ENCODE measurements at places on chromosomes 5 and 9.

DNA sequence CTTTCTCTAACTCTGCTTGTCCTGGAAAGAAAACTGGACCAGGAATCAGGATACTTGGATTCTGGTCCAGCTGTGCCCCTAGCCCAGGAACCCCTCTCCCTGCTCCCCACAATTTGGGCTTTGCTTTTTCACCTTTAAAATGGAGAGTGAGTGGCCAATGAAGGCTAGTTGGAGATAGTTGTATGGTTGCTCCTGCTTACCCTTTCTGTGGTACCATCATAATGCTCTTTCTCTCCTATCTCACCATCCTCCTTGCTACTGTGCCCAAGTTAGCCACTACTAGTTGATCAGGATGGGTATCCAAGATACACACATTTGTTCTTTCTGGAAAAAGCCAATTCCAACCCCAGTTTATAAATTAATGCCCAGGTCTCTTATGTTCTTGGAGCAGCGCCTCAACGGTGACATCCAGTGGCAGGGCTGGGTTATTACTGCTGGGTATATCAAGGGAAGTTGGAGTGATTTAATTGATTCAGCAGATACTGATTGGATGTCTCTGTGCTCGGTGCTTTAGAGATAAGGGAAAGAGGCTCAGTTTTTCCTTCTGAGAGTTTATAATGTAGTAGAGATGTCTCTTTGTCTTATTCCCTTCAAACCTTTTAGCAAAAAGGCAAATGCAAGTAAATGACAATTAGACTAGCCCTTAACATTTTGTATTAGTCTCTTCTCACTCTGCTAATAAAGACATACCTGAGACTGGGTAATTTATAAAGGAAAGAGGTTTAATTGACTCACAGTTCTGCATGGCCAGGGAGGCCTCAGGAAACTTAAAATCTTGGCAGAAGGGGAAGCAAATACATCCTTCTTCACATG is 38.5 kb downstream of the FAXDC2 start:
- DNase-seq: peak; percentile 9

DNA sequence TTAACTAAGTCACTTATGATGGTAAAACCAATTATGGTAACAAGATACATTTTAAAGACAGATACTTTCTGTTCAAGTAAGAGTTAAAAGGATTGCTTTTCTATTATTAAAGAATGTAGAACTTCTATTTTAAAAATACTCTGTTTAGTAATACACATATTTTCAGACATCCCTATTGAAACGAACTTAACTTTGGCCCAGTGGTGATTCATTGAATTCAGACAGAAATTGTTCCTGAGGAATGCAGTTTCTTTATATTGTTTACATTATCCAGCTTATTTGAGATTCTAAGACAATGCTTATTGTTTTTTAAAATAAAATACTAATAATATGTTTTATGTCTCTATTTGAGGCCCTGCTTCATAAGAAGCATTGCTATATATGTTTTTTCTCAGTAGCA is 816.4 kb downstream of the SEMA5A start:
- DNase-seq: no peak

- no peak for DNase-seq
Observed at GRCh38 chr9:108281696-108282095, 574.1 kb downstream of the ACTL7B start.

- no peak for DNase-seq
Observed at GRCh38 chr5:16437977-16438376, 27.6 kb downstream of the ZNF622 start.

DNA sequence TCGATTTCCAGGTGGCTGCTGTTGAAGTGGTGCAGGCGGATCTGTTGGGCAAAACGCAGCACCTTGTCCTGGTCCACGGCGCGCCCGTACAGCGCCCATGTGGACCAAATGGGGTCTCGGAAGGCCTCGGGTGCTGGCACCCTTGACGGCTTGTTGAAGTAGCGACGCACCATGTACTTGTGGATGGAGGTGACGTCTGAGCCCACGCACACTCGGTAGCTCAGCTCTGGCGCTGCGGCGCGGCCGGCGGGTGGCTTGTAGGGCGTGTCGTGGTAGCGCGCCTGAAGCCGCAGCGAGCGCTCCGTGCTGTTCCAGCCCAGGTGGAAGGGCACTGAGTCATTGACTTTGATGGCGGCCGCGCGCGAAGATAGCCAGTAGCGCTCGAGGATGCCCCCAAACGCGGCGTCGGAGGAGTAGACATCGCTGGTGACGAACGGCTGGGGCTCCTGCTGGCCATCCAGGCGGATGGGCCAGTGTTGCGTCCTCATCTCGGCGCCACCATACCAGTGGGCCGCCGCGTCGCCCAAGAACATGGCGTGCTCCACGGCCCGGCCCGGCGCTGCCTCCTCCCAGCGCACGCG is 4.7 kb downstream of the MYORG start:
- DNase-seq: no peak

DNA sequence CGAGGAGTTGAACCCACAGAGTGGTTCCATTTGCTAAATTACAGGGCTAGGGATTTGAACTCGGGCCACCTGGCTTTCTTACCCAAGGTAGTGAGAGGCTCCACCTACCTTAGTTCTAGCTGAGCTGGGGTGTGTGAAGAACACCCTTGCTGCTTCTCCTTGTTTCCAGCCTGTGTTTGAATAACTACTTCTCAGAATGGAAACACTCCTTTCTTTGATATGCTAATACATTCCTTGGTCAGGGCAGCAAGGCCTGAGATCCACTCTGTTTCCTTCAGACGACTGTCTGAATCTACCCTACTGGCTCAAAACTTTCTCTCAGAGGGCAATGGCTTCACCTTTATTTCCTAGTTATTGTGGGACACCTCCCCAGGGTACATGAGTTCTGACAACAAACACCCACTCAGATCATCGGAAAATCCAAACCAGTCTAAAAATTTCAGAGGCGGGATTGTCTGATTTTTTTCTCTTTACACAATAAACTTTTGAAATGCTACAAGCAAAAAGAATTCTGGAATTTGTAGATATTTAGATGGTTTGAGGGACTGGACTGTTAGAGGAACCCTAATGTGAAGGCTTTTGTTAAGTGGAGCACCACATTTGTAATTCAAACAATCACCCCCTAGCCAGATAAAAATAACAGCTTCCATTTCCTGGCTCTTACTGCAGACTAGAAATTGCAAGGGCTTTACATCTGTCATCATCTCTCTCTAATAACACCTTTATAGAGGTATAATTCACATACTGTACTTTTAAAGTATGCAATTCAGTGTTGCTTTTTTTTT is 4.0 kb upstream of the ATP6V1G1 start:
- DNase-seq: no peak

DNA sequence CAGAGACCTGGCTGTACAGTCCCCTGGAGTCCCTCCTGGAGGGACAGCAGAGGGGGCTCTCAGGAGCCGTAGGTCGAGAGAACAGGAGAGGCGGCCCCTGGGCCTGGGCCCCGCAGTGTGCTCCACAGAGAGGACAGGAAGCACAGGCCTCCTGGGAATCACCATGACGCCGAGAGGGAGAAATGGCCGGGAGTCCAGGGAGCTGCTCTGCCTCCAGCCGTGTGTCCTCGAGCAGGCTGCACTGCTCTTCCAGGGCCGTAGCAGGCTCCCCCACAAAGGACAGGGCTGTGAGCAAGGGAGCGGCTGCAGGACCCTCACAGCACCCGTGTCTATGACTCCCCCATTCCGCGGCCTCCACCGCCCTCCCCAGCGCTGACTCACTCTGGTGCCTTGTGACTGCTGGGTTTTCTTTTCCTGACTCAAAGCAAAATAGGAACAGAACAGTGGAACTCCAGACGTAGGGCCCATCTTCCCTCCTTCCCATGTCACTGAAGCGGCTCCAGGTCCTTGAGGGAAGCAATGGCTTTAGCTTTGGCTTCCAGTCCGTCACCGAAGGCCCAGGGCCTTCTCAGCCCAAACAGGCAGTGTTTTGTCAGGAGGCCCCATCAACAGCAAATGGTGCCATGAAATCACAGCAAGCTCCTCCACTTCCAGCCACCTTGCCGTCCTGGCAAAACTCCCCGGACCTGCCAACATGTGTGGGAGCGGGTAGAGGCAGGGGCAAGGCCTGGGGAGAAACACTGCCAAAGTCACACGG is 114.2 kb downstream of the LHFPL2 start:
- DNase-seq: no peak

DNA sequence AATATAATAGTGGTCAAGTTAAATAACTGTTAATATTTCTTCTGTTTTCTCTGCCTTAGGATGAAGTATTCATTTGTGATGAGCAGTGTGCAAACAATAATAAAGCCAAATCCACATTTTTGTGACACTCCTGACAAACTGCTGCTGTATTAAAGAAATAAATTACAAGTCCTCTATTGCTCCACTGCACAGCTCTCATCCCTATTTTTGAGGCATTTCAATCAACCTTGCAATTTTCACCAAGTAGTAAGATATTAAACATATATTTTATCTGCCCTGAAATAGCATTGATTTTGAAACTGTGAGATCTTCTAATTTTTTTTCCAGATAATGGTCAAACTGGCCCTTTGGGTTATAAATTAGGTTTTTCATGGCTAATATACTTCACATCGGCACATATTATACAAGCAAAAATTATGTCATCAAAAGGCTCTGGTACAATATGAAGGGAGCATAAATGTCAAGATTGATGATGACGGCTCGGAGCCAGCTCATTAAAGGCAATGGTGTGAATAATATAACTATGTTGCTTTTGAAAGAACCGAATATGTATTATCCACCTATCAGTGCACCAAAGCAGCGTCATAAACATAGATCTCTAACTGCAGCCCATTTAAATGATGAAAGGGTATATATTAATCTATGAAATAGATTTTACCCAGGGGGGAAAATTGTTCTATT is 764.9 kb downstream of the DNAH5 start:
- peak; percentile 14 for DNase-seq

GRCh38 chr5:139849942-139850341 is 54.3 kb downstream of the PSD2 start:
- DNase-seq: no peak

GRCh38 chr9:86713970-86714369 is 233.3 kb downstream of the GAS1 start:
- no peak for DNase-seq

DNA sequence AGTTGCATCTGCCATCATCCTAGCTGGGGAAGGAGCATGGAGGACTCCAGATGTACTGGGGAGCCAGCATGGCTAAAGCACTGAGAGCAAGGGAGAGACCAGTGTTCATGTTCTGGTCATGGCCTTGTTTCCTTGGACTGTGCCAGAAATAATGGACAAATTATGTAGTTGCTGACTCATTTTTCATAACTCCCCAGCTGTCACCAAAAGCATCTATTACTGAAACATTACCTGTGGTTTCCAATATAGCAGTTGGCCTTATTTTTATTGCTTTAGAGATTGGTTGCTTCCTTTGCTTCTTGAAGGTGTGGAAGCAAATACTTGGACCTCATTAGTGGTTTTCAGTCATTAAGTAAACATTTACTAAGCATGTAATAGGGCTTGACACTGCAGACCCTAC is 11.3 kb downstream of the RALGPS1 start:
- DNase-seq: peak; percentile 11

DNA sequence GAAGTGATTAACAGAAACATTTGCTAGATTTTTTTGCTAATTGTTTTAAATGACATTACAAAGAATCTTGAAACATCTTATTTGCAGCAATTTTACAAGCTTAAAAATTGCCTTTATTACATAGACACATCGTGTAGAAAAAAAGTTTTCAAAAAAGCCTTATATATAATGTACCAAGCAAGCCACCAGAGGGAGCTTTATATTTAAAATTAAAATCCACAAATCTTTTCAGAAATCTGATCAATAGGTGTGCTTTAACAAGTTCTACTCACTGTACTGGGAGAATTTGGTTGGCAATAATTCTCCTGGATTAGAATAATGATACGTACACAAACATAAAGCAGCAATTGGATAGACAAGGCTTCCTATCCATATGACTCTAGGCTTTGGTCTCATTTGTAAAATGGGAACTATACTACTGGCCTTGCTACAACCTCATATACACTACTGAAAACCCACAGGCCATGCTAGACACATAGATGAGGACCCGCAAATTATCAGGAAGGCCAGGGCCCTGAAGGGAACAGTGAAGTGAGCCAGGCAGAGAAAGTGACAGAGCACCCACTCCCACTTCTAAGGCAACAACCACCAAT is 4.8 kb downstream of the PSMB7 start:
- peak; percentile 37 for DNase-seq

DNA sequence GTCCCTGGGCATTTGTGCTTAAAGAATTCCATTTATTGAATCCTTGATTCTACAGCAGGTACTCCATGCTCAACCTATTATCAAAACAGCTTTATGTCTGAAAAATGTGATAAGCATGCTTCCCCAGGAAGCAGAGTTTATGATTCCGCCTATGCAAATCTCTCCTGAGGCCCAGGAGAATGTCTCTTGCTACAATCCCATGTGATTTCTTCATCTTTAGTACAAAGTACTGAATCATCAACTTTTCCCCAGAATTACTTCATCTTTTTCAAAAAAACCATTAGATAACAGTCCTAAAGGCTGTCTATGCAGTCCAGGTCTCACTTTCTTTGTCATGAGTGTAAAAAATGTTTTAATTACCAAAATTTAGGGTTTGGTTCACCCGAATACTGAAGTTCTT is 130.2 kb upstream of the ADAMTSL1 start:
- DNase-seq: no peak

GRCh38 chr5:135988546-135988945 is 33.8 kb upstream of the LECT2 start:
- no peak for DNase-seq

DNA sequence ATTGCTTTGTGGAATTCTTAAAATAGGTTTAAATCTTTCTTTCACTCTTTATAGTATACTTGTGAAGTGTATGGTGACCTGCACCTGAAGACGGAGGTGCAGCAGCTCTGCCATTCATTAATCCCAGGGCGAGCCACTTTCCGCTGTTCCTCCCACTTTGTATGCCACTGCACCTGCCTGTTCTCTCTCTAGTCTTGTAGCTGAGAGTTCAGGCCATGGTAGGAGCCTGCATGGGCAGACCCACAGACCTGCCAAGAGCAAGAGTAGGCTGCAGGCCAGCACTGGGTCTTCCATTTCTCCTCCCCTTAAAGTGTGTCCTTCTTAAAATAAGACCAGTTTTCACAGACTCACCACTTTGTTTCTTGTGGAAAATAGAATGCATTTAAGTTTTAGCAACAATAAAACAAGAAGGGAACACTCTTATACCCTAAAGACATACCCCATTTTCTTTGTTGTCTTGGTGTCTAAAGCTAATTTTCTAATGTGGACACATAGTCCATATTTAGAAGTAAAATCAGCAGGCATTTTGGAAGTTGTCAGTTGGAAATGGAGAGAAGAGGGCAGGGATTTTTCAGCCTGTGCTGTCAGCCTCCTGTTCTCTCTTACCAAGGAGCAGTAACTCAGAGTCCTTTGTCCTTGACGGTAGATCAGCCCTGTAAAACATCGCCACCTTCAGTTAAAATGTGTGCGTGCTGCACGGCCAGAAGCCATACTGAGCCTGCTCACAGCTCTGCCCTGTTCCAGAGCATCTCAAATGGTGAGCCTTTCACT is 103.2 kb downstream of the SNCAIP start:
- DNase-seq: peak; percentile 77
